Hippocampal formation (tissue), 2 donors: ENCODE measurements at places on chromosomes 4 and X.

- DNase-seq = no peak
Measured at GRCh38 chrX:127276326-127276725, 456.8 kb downstream of the PRR32 start.

- DNase-seq = no peak
Measured at GRCh38 chr4:41753942-41754341, 5.4 kb upstream of the PHOX2B start.

DNA sequence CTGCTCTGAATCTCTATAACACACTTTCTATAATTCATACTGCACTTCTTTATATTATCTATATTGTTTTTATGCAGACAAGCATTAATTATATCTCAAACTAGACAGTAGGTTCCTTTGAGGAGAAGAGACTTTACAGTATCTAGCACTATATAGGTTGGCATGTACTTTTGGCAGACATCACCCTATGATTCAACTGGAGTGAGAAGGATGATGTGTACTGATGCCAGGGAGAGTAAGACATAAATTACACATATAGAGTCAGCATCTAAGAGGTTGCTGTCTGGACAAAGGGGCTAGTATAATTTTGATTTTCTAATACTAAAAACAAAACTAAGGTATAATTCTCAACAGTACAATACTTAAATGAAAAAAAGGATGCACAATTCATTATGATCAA lies 5.1 kb upstream of the RBM41 start:
- no peak for DNase-seq

- DNase-seq = no peak
Measured at GRCh38 chrX:3262901-3263300, 83.6 kb downstream of the MXRA5 start.

- DNase-seq = no peak
Measured at GRCh38 chr4:101697266-101697665, 93.3 kb upstream of the BANK1 start.

DNA sequence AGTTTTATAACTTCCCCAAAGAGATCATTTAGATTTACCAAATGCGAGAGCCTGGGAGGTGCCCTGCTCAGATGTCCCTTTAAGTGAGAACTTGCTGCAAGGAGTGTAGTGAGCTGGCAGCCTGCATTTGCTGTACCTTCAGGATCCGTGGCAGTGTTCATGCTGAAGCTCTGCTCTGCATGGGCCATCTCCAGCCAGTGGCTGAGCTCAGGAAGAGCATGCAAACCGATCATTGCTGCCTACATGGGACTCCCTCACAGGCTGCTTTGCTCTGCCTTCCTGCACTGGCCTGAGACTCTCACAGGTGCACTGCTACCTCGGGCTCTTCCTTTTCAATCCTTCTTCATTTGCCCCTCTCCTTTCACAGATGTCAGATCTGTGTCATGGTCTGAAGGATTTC lies 152.0 kb upstream of the SFRP2 start:
- no peak for DNase-seq

DNA sequence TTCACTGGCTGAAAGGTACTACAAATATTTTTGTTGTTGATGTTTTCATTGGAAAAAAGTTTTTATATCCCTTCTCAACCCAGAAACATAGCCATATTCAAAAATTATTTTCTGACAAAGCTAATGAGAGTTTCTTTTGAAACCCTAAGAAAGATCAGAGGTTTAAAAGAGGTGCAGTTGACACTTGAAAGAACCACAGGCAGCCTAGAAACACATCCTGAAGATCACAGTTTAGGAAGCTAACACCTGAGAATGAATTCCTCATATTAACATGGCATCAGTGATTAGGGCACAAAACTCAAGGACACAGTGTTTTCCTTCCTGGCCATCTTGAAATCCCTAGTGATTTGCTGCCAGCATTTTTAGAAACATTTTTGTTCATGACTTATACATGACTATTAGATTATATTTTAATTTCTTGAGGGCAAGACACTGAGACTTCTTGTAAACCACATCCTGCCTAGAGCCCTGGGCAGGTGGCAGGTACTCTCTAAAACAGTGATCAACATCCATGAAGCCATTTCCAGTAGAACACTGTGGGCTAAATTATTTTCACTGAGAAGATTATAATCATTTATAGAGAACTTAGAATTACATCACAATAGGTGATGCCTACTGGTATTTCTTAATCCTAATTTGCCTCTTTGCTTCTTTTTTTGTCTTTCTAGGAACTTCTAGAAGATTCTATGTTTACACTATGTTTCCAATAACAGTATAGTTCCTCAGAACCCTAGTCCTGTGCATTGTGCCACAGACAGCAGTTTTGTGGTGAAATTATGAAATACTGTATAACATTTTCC lies 80.0 kb downstream of the ARSJ start:
- no peak for DNase-seq

DNA sequence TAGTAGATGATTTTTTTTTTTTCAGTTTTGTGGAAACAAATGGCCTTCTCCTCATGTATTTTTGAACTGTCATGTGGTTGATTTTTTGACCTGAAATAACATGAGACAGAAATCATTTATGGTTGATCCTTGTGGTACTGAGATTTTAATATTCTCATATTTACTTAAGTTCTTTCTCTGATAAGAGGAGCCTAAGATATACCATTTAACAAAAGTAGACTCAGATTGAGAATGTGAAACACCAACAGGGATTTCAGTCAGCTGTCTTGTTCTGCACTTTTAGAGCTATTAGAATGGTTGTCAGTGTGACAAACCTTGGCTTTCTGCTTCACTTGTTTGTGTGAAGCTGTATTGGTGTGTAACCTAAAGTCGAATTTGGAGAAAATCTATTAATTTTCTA lies 575.7 kb downstream of the SPOCK3 start:
- DNase-seq = no peak

- DNase-seq = no peak
Measured at GRCh38 chr4:128573781-128574508, 235.6 kb upstream of the JADE1 start.

DNA sequence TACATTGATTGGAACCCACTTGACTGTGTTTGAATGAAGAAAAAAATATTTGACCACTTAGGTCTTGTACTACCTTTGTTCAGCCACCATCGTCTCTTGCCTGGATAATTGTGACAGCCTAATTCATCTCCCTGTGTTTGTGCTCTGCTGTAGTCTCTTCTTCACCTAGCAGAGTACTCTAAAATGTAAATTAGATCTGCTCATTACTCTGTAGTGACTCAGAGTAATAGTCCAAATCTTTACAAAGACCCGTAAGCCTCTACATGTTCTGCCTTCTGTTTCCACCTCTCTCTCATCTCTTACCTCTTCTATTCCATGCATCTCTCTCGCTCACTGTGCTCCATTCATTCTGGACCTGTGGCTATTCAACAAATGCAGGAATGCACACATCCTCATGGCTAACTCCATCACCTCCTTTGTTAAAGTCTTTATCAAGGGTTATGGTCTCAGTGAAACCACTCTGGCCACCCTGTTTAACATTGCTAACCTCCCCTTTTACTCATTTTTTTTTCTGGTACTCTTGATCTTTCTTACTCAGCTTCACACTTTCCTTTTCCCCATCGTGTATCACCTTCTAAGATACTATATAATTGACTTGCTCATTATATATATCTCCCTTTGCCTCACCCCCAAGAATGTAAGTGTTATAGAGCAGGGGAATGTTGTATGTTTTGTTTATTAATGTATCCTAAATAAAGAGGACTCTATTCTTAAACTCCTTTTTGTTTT lies 98.4 kb downstream of the STIM2 start:
- no peak for DNase-seq

DNA sequence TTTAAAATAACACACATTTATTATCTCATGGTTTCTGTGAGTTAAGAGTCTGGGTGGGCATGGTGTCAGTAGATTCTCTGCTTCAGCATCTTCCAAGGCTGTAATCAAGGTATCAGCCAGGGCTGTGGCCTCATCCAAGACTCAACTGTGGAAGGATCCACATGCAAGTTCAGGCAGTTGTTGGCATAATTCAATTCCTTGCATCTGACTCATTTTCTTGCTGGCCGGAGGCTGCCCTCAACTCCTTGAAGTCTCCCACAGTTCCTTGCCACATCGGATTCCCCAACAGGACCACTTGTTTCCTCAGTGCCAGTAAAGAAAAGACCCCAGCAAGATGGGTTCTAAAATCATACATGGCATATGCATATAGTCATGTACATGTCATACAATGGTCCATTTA lies 93.4 kb downstream of the NPNT start:
- DNase-seq = no peak

- no peak for DNase-seq
Measured at GRCh38 chr4:73661646-73662119, 41.4 kb upstream of the RASSF6 start.

- DNase-seq = no peak
Measured at GRCh38 chr4:173267711-173268110, 66.4 kb downstream of the HMGB2 start.

GRCh38 chr4:189124149-189124758 lies 816.4 kb upstream of the FRG1 start:
- DNase-seq = peak; percentile 9

DNA sequence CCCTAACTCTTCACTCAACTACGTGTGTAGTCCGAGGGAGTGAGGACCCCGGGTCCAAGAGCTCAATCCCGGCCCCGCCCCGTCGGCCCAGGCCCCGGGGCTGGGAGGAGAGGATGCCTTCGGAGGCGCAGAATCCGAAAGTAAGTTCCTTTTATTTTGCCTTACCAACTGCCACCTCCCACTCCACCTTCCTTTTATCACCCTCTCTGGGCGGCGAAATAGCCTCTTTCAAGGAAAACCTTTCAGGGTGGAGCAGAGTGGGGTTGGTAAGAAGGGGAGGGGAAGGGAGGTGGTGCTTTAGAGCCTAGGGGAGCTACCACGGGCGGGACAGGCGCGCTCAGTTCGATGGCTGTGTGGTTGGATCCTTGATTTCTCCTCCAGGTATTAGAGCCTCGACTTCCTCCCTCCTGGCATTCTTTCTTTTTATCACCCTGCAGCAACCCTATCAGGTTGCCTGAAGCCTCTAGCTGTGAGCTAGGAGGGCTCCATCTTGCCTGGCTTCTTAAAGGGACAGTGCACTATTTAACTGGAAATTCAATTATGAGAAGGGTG lies 191.2 kb downstream of the RRAGB start:
- DNase-seq = peak; percentile 2

DNA sequence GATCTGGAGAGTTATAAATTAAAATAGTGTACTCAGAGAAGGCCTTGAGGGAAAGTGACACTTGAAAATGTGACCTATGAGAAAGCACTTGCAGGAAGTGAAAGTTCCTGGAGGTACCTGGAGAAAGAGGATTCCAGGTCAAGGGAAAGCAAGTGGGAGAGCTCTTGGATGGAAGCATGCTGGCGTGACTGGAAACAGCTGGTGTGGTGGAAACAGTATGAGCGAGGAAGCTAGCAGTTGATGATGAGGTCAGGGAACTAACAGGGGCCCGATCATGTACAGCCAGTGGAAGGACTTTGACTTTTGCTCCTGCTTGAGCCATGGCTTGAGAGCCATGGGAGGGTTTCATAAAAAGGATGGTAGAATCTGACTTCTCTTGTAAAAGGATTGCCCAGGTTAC lies 9.5 kb upstream of the CLCN5 start:
- no peak for DNase-seq

DNA sequence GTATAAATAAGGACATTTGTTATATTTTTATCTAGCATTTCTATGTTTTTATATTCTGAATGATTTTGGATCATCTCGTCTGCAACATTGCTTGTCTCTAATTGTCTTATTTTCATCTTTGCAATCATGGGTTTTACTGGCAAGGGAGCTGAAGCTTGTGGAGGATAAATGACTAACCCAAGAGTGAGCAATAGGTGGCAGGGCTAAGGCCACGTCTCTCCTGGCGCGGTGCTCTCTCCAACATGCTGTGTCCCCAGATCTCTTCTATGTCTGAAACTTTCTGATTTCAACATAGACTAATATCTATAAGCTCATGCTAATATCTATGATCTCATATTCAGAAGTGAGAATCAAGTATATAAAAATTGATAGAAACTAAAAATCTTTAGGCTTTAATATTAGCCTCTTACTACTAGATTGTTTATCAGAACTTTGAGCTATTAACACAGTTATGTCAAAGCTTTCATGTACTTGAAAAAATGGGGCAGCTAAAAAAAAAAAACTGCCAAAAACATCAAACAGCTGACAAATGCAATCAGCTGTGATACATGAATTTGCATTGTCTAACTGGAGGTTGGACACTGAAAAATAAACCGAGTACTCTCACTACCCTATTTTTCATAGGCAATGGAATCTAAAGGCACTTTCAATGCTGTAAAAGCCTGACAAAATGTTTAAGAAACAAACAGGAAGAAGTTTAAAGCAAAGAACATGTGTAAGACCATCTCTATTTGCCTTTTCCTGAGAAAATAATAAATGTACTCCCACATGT lies 169.2 kb downstream of the TMA16 start:
- DNase-seq = no peak

- DNase-seq = no peak
Measured at GRCh38 chrX:45591650-45592049, 391.0 kb upstream of the DIPK2B start.

- no peak for DNase-seq
Measured at GRCh38 chr4:93203708-93204107, 624.8 kb upstream of the ATOH1 start.

- no peak for DNase-seq
Measured at GRCh38 chr4:8009097-8009496, 69.4 kb upstream of the AFAP1 start.

- no peak for DNase-seq
Measured at GRCh38 chr4:125101719-125102118, 213.0 kb upstream of the FAT4 start.

GRCh38 chr4:88613417-88613875 lies 21.2 kb downstream of the HERC3 start:
- DNase-seq = no peak

GRCh38 chr4:108384544-108384943 lies 215.8 kb upstream of the LEF1 start:
- DNase-seq = no peak

DNA sequence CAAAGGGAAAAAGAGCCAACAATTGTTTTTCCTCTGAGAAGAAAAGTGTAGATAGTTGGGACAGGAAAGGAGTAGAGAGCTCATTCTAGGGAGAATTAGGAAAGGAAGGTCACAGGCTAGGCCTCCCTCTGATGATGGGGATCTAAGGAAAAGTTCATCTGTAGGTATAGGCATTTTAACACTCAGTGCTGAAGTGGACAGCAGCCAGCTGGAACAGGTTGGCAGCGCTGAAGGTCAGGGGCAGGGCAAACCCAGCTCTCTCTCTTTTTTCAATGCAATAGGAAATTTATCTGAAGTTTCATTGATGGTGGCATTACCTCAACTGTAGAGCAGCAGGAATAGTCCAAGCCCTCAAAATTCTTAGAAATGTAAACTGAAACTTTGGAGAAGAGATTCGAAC lies 98.5 kb upstream of the ETNPPL start:
- no peak for DNase-seq

DNA sequence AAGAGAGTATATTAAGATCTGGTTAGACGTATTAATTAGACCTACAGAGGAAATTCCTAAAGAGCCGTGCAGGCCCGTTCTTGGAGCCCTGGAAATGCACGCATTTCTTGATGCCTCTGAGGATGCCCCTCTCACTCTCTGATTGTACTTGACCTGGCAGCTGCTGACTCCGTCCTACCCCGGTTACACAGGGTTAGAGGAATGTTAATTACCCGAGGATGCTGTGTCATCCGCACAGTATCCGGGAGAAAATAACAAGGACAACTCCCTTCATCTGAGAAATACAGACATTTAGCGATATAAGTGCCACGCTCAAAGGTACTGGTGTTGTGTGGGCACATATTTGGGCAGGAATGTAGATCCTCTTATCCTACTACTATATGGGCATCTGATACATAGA lies 404.6 kb upstream of the FAT1 start:
- DNase-seq = no peak
